ENCODE measurements at places on chromosomes 7 and 10.

GRCh38 chr10:68595513-68595912 lies 35.4 kb downstream of the TET1 start:
- DNase-seq: no peak

DNA sequence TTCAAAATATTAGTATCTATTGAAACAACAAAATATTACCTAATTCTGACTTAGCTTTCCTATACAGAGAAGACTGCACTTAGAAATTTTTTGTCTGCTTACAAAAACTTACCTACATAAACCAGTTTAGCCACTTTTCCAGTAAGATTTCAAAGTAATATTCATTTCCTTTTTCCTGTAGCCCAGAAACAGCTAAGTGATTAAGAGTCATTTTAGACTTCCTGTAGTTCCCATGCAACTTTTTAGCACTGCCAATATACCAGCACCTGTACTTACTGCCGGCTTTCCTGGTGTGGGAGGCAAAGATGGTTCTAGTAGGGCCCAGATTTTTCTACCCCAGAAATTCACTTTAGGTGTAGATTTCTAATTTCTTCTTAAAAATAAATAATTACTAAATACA lies 21.8 kb downstream of the NT5C2 start:
- no peak for DNase-seq

DNA sequence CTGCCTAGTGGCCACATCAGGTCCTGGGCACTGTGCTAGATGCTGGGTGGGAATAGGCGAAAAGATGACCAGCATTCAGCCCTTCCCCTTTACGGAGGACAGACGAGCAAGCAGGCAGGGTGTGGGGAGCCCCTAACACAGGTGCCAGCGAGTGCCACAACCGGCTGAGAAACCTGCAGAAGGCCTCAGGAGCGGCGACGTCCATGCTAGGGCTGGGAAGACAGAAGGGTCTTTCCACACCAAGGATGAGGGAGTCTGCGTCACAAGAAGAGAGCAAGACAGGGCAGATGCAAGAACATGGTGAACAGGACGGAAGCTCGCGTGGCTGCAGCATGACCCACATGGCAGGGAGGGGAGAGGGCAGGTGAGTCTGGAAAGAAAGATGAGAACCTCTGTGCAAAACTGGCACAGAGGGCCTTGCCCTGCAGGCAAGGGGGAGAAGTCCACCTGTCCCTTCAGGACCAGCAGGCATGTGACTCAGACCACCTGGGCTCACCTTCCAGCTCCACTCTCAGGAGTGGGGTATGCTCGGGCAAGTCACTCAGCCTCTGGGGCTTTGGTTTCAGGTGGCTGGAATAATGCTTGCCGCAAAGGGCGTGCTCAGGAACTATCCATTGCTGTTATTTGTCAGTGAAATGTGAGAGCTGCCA lies 36.6 kb downstream of the KCNH2 start:
- no peak for DNase-seq

GRCh38 chr10:46520381-46520780 lies 36.1 kb downstream of the GPRIN2 start:
- no peak for DNase-seq

- peak; percentile 31 for DNase-seq
These were observed 2.4 kb upstream of the ZNF33B start for GRCh38 chr10:42640610-42641229.

DNA sequence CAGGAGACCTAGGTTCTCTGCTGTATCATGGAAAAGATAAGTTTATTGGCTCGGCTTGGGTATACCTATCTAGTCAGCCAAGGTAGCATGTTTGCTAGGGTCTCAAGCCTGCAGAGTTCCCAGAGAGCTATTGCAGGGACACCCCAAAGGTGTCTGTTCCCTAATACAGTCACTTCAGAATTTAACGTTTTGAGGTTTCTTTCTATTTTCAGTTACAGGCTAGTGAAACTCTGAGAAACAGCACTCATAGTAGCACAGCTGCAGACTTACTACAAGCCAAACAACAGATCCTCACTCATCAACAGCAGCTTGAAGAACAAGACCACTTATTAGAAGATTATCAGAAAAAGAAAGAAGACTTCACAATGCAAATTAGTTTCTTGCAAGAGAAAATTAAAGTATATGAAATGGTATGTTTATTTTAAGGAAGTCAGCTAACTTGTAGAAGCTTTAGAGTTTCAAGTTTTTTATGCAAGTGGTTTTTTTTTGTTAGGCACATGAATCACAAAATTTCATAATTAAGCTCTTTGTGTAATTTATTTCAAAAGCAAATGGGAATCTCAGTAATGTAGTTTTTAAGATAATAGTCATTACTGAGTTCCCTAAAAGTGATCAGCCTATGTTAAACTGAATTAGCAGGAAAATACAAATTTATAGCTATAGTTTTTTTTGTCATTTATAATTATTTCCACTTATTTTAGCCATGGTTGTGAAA lies 54.9 kb downstream of the AKAP9 start:
- DNase-seq: no peak

DNA sequence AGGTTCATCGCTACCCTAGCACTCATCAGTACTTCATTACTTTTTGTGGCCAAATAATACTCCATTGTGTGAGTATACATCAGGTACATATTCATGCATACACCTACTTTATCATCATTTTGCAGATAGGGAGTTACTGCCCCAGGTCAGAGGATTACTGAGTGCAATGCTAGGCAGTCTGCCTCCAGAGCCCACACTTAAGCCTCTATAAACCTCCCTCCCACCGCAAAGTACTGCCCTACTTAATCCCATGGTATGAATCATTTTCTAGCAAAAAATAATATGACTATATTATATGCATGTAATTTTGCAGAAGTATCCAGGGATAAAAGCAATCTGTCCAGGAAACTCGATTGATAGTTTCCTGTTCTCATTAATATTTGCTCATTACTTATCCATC lies 194.3 kb downstream of the GRID1 start:
- no peak for DNase-seq

DNA sequence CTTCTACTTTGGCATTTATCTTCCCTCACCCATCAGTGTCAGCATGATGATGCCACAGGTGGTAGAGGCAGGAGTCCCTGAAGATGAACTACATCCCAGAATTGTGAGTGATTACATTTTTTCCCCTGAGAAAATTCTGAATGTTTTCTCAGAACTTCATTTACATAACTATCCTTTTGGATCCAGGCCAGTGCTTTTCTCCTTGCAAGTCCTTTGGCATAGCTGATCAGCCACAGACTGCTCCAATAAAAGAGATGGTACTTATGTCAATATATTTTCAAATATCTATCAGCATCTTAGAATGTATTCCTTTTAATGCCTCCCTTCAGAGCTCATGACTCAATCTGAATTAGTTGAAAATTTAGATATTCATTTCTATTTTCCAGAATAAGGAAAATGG lies 135.5 kb downstream of the IQUB start:
- no peak for DNase-seq

- no peak for DNase-seq
These were observed 240.7 kb downstream of the SORCS3 start for GRCh38 chr10:104881740-104882139.

DNA sequence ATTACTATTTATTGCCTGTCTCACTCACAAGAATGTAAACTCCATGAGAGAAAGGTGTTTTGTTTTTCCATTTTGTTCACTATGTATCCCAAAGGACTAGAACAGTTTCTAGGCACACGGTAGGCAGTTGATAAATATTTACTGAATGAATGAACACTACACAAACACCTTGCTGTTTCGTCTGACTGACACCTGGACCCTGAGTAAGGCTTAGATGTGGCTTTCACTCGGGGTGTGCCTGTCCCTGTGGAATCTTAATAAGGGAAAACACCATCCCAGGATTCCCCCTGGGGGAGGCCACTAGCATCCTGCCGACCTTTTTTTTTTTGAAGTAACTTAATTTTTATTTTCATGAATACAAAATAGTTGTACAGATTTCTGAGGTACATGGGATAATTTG lies 66.6 kb upstream of the STEAP1B start:
- no peak for DNase-seq

- no peak for DNase-seq
These were observed at the start of gene FAM171A1 for GRCh38 chr10:15370856-15371701. FAM171A1 (minus strand) TSS chr10:15371289; CDS start chr10:15371052, 237 bp downstream.

- DNase-seq: no peak
These were observed 105.6 kb downstream of the MAPK8 start for GRCh38 chr10:48412081-48412480.

DNA sequence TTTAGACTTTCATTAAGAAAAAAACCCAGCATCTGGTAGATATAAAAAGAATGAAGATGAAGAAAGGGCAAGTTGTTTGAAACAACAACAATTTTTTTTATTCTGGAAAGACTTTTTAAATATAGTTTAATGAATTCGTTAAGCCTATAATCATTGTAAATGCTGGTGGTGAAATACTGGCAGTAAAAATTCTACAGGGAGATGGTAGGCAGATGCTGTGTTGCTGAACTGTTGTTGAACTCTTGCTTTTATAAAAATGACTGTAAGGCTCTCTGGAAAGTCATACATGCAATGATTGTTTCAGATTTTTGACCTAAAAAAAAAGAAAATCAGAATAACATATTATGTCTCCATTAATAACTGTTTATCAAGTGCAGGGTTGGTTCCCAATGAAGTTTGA lies 39.0 kb downstream of the SCIN start:
- DNase-seq: no peak

DNA sequence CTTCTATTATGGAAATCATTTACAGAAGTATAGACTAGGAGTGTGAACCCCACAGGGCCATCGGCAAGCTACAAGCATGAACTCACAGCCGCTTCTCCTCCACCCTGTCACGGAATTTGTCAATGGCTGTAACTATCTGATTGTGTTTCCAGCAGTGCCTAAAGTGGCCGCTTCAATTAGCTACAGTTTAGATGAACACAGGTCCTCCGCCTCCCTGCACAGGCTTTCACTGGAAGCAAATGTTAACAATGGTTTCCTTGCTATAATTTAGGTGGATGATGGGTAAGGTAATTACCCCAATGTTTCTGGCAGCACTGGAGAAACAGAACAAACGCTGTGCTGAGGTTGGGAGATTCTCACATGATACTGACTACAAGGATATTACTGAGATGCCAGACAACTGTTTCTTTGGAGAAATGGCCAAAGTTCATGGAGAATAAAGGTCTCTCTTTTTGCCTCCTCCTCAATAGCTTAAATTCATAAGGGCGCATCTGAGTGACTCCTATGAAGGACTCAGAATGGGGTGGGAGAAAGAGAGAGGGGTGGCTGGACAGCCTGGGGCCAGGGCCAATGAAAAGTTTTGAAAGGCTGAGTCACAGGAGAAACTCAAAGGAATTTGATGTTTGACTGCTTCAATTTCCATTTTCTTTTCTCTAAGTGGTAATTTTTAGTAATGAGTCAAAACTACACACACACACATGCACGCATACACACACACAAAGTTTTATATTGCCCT lies 78.9 kb downstream of the SVIL start:
- DNase-seq: no peak

GRCh38 chr7:42359946-42360345 lies 122.9 kb upstream of the GLI3 start:
- no peak for DNase-seq

DNA sequence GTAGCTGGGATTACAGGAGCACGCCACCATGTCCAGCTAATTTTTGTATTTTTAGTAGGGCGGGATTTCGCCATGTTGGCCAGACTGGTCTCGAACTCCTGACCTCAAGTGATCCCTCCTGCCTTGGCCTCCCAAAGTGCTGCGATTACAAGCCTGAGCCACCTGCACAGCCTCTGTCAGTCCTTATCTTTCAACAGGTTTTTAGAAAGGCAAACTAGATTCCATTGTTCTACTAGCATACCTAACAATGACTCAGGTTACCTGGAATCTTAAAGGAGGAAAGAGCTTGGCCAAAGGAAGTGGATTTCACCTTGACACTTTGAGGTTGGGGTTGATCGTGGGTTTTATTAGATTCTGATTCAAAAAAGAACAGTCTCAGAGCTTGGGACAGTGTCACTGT lies 3.2 kb downstream of the ABCC2 start:
- no peak for DNase-seq

DNA sequence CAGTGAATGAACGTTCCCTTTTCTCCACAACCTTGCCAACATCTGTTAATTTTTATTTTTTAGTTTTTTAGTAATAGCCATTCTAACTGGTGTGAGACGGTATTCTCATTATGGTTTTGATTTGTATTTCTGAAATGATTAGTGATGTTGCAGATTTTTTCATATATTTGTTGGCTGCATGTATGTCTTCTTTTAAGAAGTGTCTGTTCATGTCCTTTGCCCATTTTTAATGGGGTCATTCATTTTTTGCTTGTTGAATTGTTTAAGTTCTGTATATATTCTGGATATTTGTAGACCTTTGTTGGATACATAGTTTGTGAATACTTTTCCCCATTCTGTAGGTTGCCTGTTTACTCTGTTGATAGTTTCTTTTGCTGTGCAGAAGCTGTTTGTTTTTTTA lies 73.9 kb upstream of the MSRB2 start:
- DNase-seq: no peak

All from HCT116 (cell line).